ENCODE measurements at places on chromosomes 16 and 17.
A peak's percentile ranks its signal among the peaks of the same experiment; 100 is the strongest.

DNA sequence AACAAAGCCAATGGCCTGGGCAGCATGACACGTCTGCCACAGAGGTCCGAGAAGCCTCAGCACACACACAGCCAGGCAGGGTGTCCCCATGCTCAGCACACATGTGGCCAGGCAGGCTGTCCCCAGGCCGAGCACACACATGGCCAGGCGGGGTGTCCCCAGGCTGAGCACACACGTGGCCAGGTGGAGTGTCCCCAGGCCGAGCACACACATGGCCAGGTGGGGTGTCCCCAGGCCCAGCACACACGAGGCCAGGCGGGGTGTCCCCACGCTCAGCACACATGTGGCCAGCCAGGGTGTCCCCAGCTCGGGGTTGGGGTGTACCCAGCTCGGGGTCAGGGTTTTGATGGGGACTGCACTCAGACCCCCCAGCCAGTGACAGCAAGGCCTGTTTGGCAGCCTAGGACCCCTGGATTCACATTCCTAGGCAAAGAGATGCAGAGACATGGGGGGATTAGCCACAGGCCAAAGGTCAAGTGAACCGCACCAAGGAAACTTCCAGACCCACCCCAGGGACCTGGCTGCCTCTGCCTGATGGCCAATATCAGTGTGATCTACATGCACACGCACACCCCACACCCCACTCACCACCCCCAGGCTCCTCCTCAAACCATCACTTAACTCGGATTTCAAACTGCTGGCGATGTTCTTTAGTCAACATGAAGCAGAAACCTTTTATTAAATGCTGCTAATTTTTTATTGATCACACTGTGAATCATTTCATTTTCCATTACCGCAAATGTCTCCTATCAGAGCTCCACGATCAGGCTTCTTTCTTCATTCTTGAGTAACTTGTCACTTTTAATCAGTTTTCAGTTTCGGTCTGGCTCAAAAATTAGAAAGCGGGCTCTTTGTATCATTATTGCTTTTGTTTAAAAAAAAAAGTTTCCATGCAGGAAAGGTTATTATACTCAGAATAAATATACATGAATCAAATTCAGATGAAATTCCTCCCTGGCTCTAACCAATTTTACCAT lies 111.4 kb downstream of the ZNF423 start:
- DNase-seq = no peak

DNA sequence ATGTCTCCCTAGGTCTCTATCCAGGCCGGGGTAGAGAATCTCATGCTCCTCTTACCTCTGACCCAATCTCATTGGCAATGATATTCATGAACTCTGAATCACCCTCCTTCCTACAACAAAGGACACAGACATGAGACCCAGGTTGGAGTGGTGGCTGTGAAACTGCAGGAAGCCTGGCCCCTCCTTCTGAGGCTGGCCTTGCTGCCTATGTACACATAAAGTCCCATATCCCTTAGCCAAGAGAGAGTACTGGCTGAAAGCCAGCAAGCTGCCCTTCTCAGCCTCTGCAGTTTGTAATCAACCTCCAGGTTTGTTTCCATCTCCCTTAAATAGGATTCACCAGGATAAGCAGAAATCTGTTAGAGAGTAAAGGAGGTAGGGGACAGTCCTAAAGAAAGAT lies 10.6 kb downstream of the AARSD1 start:
- DNase-seq = no peak

- DNase-seq = no peak
Measured at GRCh38 chr16:85185303-85186100, 73.2 kb upstream of the CIBAR2 start.

DNA sequence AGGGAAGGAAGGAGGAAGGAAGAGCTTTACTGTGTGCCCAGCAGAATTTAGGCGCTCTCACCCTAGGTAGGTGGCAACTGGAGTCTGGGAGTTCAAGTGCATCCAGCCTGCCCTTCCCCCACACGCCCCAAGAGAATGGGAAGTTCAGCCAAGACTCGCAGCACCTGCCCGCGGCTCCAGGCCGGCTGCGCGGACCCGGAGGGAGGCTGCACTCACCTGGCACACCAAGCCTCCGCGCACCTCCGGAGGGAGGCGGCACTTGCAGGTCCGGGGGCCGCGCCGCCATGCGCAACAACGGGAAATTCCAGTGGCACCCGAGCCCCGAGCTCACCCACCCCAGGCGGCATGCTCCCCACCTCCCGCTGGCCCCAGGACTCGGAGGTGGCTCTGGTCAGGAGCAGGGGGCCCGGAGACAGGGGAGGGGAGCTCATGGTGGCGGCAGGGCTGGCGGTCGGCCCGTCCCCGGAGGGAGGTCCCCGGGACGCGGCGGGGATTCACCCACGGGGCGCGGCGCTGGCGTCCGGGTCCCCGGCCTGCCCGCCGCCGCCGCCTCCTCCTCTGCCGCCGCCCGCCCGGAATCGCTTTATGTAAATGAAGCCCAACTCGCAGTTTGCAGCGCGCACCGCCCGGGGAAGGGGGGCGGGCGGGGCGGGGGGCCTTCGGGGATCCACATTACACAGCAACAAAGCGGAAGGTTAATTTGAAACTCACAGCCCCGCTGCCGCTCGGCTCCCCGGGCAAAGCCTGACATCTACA lies at the start of gene ZFHX3:
Gene ZFHX3, minus strand, starts transcription at position 593 of the 756 bp plus-strand sequence. CDS start 87,983 bp downstream, outside the sequence.
- peak; percentile 22 for DNase-seq

- DNase-seq = no peak
Measured at GRCh38 chr17:72489272-72489641, 368.4 kb downstream of the SOX9 start.

DNA sequence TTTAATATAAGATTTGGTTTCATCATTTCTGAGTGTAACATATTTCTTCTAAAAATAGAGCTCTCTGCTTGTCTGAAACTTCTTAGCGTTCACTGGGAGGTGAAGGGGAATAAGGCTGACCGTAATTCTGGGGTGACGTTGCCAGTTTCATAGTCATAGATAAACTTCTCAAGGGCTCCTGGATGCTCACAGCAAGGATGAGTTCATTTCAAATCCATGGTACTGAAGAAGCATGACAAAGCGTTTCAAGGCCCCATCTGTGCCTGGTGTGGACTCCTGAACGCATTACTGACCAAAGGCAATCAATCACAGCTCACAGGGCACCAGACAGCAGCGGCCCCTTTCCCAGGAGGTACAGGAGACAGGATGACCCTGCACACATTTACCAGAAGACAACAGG lies 12.0 kb upstream of the EVPL start:
- DNase-seq = no peak

GRCh38 chr17:69677130-69677529 lies 262.6 kb downstream of the MAP2K6 start:
- no peak for DNase-seq

DNA sequence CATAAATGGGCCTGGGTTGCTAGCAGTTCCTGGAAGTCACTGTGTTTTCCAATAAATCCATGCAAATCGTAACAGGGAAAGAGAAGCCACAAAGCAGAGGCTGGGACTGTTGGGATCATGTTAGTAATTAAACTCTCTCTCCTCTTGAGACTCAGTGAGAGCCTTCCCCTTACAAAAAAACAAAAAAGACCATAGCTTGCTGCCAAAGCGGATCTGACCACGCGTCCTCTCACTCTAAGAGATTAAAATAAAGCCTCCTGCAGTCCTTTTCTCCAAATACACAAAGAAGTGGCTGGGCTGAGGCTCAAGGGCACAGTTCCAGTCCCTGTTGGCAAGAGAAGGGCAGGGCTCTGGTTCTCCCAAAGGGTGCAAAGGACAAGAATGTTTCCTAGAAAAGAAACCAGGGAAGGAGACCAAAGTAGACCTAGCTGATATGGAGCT lies 38.5 kb downstream of the PIGL start:
- DNase-seq = no peak

GRCh38 chr17:17120701-17121100 lies 78.4 kb downstream of the MPRIP start:
- DNase-seq = no peak

GRCh38 chr16:2675021-2675420 lies 7.3 kb upstream of the KCTD5 start:
- no peak for DNase-seq

- DNase-seq = no peak
Measured at GRCh38 chr17:63138713-63139112, 172.7 kb downstream of the TANC2 start.

- no peak for DNase-seq
Measured at GRCh38 chr17:39927929-39928857, 661 bp downstream of the LRRC3C start.

DNA sequence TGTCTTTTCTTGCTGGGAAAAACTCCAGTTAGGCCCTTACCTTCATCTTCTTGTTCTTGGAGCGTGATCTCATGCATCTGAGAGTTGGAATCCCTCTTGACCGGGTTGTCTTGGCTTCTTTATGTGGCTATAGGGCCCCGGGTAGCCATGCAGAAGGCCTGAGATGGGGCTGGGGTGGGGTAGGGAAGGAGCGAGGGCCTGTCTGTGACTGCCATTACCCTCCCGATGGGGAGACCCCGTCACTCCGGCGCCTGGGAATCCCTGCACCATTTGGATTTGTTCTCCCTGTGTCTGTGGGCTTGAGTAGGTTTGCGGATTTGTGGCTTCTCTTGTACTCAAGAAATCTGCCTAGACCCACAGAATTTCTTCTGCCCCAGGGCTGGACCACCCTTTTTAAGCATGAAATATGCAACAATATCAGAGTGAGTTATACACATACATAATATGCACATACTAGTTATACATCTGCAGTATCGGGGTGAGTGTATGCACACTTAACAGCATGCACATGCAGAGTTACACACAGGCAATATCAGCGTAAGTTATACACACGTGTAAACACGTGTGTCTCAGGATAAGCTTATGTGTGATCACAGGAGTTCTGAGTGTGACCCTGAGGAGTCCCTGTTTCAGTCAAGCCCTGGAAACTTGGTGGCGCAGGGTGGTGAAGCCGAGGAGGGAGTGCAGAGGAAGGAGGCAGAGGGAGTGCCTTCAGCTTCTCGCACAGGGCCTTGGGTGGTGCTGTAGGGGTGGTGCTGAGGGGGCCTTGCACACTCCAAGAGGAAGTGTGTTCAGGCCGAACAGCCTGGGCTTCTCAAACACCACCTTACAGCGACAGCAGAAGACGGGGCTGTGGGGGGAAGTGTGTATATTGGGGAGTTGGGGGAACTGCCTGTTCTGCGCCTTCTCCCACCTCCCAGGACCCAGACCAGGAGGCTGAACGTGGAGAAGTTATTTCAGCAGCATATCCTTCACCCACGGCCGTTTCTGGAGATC lies 18.5 kb downstream of the CCDC42 start:
- no peak for DNase-seq

GRCh38 chr17:33712120-33712519 lies 419.0 kb upstream of the ASIC2 start:
- DNase-seq = no peak

DNA sequence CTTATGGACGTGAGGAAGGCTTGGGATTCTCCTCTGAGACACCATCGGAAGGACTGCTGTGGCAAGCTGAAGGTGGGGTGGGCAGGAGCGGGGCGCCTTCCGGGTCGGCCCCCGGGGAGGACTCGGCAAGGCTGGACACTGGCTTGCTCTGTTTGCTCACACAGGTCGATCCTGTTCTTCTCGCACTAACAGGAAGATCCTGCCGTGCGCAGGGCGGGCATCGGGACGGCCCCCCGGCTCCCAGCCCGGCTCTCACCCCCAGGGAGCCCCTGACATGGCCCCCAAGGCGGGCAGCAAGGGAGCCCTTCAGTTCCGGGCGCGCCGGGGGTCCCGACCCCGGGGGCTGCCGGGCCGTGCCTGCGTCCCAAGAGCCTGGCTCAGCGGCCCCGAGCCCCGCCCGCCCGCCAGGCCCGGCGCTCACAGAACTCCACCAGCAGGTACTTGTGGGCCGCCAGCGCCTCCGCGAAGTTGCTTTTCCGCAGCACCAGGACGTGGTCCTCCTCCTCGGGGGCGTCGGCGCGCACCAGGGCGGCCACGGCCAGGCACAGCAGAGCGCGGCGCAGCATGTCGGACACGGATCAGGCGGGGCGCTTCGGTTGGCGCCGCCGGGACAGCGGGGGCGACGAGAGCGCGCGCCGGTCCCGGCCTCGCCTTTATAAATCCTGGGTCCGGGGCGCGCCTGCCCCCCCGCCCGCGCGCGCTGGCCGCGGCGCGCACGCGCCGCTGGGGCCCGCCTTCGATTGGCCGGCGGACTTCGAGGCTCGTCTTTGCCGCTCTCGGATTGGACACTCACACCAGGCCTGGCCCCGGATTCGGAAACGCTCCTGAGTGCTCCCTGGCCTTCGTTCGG lies at the start of gene P4HB:
Gene P4HB, minus strand, starts transcription at position 630 of the 850 bp plus-strand sequence. Its CDS starts 64 bp downstream, at position 566.
- peak; percentile 91 for DNase-seq

DNA sequence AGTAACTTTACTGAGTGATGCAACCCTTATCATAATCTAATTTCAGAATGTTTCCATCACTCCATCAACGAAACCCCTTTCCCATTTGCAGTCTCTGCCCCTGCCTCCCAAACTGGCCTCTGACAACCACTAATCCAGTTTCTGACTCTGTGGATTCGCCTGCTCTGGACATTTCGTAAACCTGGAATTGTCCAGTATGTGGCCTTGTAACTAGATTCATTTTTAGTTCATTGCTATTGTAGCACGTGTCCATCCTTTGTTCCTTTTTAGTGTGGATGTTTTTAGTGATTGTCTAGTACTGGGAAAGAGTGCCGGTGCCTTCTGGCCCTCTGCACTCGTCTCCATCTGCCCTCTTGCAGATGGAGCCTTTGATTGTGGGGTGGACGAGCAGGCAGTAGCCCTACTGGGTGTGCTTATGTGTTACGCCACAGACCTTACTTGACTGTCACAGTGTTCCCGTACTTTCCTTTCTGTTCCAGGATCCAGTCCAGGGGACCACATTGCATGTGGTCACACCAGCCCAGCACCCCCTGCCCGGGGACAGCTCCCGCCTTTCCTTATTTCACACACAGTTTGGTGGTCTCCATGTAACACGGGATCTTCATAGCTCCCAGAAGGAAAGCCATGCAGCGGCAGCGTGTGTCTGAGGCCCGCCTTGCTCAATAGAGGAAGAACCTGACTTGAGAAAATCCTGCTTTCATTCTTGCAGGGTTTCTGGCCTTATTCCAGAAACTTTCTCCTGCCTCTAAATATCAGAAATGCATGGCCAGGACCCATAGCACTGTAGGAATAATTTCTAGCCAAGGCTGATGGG lies 8.8 kb downstream of the KIAA0513 start:
- DNase-seq = no peak

DNA sequence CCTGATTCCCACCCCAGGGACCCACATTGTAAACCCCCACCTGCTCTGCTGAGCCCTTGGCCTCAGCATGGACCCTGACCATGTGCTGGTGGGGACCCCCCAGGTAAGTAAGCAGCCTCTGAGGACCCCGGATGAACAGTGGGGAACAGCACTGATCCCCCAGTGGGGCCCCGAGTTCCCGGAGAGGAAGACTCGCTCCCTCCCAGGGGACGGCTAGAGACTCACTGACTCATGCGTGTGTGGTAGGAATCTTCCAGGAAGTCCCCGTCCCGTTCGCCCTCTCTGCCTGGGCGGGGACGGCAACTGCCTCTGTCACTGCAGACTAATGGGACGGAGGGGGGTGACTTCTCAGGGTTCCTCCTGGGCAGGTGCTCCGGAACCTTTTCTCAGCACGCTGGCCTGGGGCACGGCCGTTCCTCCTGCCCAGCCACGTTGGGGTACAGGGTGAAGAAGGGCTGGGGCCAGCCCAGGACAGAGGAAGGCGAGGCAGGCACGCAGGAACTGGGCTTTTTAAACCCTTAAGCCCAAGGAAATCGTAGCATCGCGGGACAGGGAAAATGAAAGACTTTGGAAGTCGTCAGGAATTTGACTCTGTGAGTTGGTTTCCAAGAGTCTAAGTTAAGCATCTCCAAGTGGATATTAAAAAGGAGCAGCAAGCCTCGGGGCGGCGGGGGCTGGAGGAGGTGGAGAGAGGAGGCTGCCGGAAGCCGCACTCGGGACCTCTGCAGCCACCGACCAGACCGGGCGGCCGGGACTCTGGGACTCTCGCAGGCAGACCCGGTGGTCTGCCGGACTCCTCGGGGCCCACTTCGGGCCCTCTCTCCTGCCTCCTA lies 178.7 kb downstream of the SEC14L1 start:
- DNase-seq = peak; percentile 81

- no peak for DNase-seq
Measured at GRCh38 chr16:16143038-16143763, 80.1 kb downstream of the ABCC6 start.

All from stimulated activated CD4-positive, alpha-beta T cell treated with anti-CD3 and anti-CD28 coated beads, Interleukin-4, amount 100 ng/mL, for 4 hours (primary cell).